ENCODE measurements at places on chromosomes 2 and 18. TPM values are rescaled to one million over a fixed set of nuclear protein-coding genes. Genes with fewer than 3 reads are reported as not detected.

GRCh38 chr2:120901201-120901600 lies 165.5 kb downstream of the GLI2 start:
- peaks cover 48% of the 10 kb centered on the region for H3K4me1 ChIP-seq
- DNase-seq = peak; percentile 63
- H3K36me3 ChIP-seq = peaks cover 6% of the 10 kb centered on the region

DNA sequence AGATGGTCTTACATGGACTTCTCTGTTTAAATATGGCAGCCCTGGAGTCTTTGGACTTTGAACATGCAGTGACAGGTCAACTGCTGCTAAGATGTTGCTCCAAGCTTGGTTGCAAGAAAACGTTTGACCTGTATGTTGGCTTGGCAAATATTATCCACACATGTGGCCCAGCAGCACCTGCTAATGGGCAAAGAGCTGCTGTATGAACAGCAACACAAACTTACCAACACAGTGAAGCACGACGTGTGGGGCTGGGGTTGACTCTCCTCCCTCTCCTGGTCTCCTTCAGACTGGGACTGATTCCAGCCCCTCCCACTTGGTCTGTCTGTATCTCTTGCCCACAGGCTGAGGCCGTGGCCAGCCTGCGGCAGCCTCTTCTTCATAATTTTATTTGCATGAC lies 3.8 kb downstream of the KCNE4 start:
- no peak for DNase-seq
- H3K27me3 ChIP-seq = no peaks in the 10 kb centered on the region
- peak overlapping the region; percentile 18 for H3K4me3 ChIP-seq
- H3K36me3 ChIP-seq = no peaks in the 10 kb centered on the region

DNA sequence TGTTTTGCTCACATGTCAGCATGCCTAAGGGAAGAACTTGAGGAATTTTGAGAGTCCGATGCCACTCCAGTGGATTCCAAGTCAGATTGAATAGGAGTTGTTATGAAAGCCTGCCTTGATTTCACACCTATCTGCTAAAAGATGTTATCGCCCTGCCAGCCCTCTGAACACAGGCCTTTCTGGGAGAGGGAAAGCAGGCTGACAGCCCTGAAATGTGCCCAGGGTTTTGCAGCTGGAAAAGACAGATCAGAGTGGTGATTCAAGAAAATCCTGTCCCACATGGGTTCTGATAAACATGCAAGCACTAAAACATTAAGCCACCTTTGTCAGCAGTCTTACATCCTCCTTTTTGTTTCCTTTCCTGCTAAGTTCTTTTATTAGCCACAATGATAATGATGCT lies 1752.9 kb upstream of the CELF4 start:
- H3K4me1 ChIP-seq = no peaks in the 10 kb centered on the region
- no peaks in the 10 kb centered on the region for H3K36me3 ChIP-seq
- H3K27ac ChIP-seq = no peak overlapping the region
- no peaks in the 10 kb centered on the region for H3K27me3 ChIP-seq
- DNase-seq = no peak

DNA sequence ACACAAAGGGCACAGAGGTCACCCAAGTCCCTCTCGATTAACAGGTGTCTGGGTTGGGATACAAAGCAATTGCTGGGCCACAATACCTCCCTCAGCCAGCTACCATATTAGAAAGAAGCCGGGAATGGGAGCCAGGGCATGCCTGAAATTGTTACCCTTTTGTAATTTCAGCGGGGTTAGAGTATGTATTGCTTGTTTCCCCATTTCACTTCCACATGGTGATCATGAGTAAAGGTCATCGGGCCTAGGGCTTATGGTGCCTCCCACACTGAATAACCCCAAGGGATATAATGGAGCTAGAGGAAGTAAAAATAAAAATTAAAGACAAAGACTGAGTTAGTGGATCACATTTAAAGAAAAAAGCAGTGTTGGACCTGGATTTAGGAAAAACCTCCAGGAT lies 437.2 kb upstream of the KLHL29 start:
- H3K36me3 ChIP-seq = no peaks in the 10 kb centered on the region
- H3K4me1 ChIP-seq = peaks cover 2% of the 10 kb centered on the region
- no peak overlapping the region for H3K27ac ChIP-seq
- DNase-seq = no peak
- H3K27me3 ChIP-seq = no peaks in the 10 kb centered on the region

GRCh38 chr18:47108373-47108772 lies 41.9 kb downstream of the HDHD2 start:
- H3K27me3 ChIP-seq = no peaks in the 10 kb centered on the region
- peaks cover 6% of the 10 kb centered on the region for H3K4me1 ChIP-seq
- no peak overlapping the region for H3K4me3 ChIP-seq
- peaks cover 14% of the 10 kb centered on the region for H3K36me3 ChIP-seq

IL36B gene
- not detected for total RNA-seq

TM4SF20 gene
- total RNA-seq = not detected

KCNS3 gene
- total RNA-seq = 22.8 TPM

MYO5B gene
- total RNA-seq = 8.0 TPM
